ENCODE measurements at places on chromosomes 7 and 10.
A peak's percentile ranks its signal among the peaks of the same experiment; 100 is the strongest.

GRCh38 chr7:81944058-81944457, 174.2 kb upstream of the HGF start:
- DNase-seq: no peak

- no peak for DNase-seq
These were observed 31.7 kb downstream of the KCND2 start for GRCh38 chr7:120304674-120305073.

GRCh38 chr7:20114468-20114867, 102.7 kb downstream of the MACC1 start:
- DNase-seq: peak; percentile 11

GRCh38 chr7:150753826-150754603, 16.8 kb downstream of the GIMAP5 start:
- peak; percentile 6 for DNase-seq

- DNase-seq: peak; percentile 53
These were observed 1.4 kb upstream of the OSBPL3 start for GRCh38 chr7:24981171-24981951.

GRCh38 chr10:28087661-28088351, 88.9 kb upstream of the ODAD2 start:
- peak; percentile 78 for DNase-seq

DNA sequence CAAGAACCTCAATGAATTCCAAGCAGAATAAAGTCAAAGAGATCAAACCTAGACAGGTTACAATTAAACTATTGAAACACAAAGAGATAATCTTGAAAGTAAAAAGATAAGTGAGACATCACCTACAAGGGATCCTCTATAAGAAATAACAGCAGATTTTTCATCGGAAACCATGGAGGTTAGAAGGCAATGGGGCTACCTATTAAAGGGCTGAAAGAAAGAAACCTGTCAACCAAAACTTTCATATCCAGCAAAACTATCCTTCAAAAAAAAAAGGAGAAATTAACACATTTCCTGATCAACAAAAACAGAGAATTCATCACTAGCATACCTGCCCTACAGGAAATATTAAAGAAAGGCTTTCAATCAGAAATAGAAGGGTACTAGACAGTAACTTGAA, 244.9 kb downstream of the ARHGAP12 start:
- DNase-seq: no peak

DNA sequence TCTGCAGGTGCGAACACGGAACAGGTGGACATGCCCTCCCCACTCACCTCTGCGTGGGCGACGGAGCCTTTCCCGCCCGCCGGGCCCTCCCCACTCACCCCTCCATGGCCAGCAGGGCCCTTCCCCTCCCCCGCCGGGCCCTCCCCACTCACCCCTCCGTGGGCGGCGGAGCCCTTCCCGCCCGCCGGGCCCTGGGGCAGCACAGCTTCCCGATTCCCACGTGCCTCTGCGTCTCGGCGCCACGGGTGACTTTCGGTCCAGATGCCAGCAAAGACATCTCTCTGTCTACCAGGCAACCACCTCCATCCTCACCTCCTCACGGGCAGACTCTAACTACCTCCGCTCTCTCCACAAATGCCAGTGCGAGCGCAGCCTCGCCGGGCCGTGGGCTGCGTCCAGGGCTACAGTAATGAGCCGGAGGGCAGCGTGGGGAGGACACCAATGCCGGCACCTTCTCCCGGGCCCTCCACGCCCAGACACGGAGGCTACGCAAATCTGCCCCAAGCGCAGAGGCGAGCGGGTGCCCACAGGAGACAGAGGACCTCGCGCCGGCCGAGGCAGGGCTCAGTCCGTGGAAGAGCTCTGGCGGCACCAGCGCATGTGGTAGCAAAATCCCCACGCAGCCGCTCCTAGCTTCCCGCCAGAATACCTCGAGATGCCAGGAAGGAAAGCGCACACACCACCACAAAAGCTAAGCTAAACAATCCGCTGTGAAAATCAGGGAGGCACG, 21.8 kb downstream of the GPER1 start:
- DNase-seq: no peak

GRCh38 chr7:39851466-39852045, 98.5 kb upstream of the CDK13 start:
- DNase-seq: no peak

DNA sequence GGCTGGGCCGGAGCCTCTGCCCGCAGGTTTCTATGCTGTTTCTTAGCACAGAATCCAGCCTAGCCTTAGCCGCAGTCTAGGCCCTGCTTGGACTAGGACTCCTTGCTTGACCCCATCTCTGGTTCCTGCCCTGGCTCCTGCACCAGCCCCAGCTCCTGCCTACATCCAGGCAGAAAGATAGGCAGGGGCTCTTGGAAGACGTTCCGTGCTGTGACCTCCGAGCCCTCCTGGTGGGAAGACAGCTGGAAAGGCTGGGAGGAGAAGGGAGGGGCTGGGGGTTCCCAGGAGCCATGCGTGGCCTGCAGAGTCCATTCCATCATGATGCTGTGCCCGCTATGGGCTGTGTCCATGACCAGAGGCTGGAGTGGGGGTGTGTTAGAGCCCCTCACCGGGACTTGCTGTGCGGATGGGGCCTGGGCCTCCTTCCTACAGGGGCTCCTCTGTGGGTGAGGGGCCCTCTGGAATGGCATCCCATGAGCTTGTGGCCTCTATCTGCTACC, 26.2 kb downstream of the RAMP3 start:
- no peak for DNase-seq

DNA sequence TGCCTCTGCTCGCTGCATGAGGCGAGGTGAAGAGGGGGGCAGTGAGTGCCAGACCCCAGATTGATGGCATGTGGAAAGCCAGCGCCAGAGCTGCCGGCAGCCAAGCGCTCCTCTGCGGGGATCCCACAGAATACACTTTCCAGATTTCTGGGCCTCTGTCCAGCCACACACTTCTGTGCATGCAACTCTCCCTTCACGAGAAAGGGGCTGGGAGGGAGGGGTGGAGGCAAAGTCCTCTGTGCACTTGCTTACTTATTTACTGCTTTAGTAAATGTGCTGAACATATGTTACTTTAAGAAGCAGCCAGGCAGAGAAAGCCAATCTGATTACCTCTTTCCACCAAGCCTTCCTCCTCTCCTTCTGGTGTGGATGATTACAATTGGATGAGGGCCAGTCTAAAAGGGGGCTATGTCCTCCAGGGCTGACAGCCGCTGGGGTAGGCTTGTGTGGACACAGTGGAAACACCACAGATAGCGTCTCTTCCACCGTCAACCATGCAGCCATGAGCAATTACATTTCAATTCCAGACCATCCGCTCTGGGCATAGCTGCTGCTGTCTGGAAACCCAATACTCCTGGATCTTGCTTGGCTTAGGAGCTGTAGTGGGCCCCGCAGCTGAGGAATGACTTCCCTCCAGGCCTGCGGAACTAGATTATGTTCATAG, 322.8 kb upstream of the ANKRD30A start:
- peak; percentile 45 for DNase-seq

- peak; percentile 28 for DNase-seq
These were observed 225.0 kb downstream of the CELF2 start for GRCh38 chr10:11242443-11243387.

- no peak for DNase-seq
These were observed 48.8 kb upstream of the CARD11 start for GRCh38 chr7:3092468-3092867.

Measured in fibroblast of upper back skin (primary cell).